ENCODE measurements at places on chromosomes 3 and 15.
A peak's percentile ranks its signal among the peaks of the same experiment; 100 is the strongest.

DNA sequence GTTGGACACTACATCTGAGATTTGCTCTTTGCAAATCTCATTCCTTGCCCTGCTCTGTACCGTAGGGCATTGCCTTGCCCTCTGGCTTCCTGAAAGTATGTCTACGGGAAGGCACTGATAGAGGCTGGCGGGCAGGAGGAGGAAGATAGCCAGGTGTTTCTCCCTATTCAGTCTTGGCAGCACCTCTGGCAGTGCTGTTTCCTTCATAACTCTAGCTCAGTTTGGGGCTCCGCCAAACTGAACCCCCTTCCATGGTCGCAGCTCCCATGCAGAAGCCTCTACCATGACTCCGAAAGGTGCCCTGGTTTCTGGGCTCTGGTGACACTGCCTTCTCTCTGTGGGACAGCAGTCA is 122.3 kb upstream of the PRR20G start:
- no peak for DNase-seq

GRCh38 chr3:16177962-16178627 is 3.6 kb downstream of the GALNT15 start:
- peak; percentile 73 for DNase-seq

DNA sequence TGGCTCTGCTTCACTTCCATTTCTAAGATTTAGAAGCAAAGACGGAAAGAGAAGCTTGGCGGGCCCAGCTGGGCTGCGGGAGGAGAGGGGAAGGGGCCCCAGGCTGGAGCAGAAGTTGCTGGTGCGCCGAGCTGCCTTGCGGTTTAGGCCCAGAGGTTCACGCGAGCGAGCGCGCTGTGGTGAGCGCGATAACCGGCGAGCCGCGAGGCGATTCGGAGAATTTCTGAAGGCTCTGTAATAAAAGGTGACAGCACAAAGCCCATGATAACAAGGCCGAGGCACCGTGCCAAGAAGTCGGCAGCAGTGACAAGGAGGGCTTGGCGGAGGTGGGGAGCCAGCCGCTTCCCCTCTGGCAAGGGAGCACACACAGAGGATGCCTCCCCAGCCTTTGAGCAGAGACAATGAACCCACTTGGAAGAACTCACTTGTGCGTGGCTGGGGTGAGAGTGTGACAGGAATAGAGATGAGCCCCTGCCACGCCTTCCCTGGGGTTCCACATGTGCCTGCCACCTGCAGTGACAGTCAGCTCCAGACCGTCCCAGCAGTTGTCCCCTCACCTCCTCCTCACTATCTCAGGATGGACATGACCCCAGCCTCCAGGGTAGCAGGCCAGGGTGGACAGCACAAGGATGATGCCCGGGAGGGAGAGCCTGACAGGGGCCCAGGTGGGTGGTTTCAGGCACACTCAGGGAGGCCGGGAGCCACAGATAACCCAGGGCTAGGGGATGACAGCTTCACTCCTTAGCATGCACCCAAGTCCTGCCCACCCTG is 315.2 kb downstream of the UACA start:
- peak; percentile 42 for DNase-seq

GRCh38 chr3:16439848-16440708 is 73.4 kb downstream of the RFTN1 start:
- no peak for DNase-seq

- no peak for DNase-seq
Measured at GRCh38 chr15:63256433-63257274, 20.8 kb upstream of the APH1B start.

GRCh38 chr3:39339086-39339485 is 9.6 kb downstream of the CCR8 start:
- no peak for DNase-seq

DNA sequence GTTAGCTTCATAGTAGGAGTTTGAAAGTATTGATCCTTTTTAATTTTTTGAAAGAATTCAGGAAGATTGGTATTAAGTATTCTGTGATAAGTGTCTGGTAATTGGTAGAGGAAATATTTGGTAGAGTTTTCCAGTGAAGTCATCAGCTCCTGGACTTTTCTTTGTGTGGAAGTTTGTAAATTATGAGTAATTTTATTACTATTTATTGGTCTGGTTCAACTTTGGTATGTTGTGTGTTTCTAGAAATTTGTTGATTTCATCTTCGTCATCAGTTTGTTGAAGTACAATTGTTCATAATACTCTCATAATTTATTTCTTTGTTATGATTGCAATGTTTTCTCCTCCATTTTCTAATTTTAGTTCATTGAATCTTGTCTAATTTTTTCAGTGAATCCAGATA is 832.0 kb downstream of the OTOL1 start:
- no peak for DNase-seq
